ENCODE measurements at places on chromosomes 1 and 21.

- no peak for DNase-seq
Observed at GRCh38 chr1:204123376-204123775, 28.5 kb downstream of the ETNK2 start.

DNA sequence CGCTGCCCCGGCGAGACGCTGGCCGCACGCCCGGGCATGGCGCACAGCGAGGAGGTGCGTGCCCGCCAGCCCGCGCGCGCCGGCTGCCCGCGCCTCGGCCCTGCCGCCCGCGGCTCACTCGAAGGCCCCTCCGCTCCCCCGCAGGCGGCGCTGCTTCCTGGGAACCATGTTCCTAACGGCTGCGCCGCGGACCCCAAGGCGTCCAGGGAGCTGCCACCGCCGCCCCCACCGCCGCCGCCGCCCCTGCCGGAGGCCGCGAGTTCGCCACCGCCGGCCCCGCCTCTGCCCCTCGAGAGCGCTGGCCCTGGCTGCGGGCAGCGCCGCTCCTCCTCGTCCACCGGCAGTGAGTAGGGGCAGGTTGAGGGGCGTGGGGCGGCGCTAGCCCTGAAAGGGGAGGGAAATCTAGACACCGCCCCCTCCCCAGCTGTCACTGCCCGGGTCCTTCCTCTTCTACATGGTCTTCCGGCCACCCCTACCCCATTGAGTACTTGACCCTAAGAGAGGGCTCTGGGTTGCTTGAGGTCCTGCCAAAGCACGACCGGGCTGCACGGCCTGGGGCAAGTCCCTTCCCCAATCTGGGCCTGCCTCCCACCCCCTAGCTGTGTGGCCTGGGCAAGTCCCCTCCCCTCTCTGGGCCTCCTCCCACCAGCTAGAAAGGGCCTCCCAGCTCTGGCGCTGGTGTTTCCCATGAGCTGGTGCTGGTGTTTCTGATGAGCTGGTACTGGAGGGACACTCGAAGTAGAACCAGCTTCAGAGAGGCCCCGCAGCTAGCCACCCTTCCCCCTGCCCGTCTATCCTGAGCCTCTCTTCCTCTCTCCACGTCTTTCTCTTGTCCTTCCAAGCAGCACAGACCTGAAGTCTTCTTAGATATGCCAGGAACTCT is 17.0 kb downstream of the TNFRSF25 start:
- DNase-seq: no peak

GRCh38 chr1:63799307-63799706 is 25.5 kb downstream of the ROR1 start:
- DNase-seq: no peak

DNA sequence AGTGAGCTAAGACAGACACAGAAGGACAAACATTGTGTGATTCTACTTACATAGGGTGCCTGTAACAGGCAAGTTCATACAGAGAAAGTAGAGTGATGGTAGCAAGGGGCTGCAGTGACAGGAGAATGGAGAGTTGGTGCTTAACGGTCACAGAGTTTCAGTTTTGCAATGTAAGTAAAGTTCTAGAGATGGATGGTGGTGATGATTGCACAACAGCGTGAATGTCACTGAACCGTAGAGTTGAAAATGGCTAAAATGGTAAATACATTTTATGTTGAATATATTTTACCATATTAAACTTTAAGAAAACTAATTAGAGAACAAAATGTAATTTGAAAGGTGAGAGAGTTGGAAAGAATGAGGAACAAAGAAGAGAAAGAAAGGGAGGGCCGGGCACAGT is 8.7 kb downstream of the CFAP107 start:
- DNase-seq: no peak

- no peak for DNase-seq
Observed at GRCh38 chr1:178743801-178744200, 18.8 kb downstream of the RALGPS2 start.

- no peak for DNase-seq
Observed at GRCh38 chr1:19776287-19776686, 23.4 kb downstream of the TMCO4 start.

GRCh38 chr21:28959367-28960099 is 33.1 kb downstream of the LTN1 start:
- no peak for DNase-seq

- DNase-seq: no peak
Observed at GRCh38 chr21:34570313-34570712, 44.6 kb downstream of the RCAN1 start.

- no peak for DNase-seq
Observed at GRCh38 chr1:225813214-225813964, 3.5 kb downstream of the EPHX1 start.

GRCh38 chr1:16015960-16016901 is 1.6 kb downstream of the HSPB7 start:
- no peak for DNase-seq

DNA sequence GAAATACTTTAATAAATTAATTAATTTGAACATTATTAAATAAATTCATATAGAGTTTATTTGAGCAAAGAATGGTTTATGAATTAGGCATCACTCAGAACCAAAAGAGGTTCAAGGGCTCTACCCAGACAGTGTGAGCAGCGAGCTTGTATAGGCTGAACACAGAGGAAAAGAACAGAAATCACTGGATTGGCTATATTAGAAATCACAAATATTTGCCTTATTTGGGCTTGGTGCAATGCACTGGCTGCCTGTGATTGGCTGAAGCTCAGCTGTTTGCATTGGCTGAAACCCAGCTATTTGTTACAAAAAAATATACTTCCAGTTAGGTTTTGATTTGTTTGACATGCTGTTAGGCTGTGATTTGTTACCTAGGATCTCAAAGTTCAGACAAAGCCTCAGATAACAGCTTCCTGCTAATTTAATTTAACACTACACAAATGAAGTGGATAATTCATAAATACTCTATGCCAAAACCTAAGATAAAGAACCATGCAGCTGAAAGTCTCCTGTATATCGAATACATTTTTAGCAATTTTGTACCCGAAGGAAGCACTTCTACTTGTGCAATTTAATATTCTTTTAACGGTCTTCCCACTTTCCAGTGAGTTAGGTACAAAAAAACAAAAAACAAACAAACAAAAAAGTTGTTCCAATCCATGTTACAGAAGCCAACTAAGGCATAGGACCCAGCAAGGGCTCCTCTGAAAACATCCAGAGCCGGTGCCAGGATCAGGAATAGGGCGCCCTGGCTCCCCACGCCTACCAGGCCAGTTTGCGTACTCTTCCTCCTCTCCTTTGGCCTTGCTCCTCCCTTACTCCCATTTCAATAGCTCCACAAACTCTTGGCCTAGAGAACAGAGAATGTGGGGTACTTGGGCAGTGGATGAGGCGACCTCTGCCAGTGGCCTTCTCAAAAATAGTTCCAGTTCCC is 179.1 kb downstream of the DUSP10 start:
- no peak for DNase-seq

GRCh38 chr1:7207875-7208646 is 422.8 kb downstream of the CAMTA1 start:
- no peak for DNase-seq

DNA sequence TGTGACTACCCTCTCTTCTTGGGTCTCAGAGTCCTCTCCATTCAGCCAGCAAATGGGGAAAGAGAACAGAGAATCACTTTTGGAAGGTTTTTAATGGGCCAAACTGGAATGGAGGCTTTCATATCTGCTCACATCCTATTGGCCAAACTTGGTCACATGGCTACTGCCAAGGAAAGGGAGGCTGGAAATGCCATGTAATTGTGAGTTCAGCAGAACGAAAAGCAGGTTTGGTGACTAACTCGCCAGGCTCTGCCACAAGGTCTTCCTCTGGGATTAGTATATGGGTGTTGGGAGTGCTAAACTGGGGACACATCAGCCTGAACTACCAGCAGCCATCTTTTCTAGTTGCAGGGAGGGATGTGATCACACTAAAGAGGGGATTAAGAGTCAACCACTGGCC is 19.2 kb downstream of the RD3 start:
- no peak for DNase-seq

DNA sequence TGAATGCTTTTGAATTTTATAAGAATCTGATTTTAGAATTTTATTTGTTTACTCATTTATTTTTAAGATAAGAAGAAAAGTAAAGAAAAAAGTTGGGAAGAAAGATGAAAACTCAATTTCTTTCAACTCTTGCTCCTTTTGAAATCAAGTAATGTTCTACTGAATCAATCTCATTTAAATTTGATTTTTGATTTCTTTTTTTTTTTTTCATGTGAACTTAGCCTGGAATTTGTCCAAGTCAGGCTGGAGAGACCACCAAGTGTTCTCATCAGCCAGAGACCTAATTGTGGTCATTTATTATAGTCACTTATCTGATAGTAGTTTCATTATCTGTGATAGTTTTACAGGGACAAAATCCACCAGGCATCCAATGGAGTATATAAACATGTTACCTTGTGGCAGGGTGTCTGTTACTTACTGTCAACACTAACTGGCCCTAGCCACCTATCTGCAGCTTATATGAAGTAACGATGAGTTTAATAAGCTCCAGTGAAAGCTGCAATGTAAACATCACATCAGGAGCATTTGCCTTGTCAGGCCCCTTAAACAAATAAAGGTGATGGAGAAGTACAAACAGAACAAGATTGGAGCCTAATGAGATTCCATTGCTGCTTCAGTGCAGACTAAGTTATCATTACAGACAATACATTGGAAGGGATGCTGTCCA is 39.2 kb downstream of the HLX start:
- DNase-seq: no peak

GRCh38 chr1:203331224-203331623 is 19.7 kb downstream of the FMOD start:
- no peak for DNase-seq

- no peak for DNase-seq
Observed at GRCh38 chr1:107941123-107941522, 23.9 kb downstream of the VAV3 start.

- no peak for DNase-seq
Observed at GRCh38 chr1:29453502-29454240, 217.3 kb downstream of the PTPRU start.

GRCh38 chr21:35314857-35315582 is 265.9 kb upstream of the RUNX1 start:
- DNase-seq: no peak

- DNase-seq: no peak
Observed at GRCh38 chr1:82464362-82465001, 663.7 kb downstream of the ADGRL2 start.

- no peak for DNase-seq
Observed at GRCh38 chr1:201309416-201309815, 26.1 kb downstream of the PKP1 start.

DNA sequence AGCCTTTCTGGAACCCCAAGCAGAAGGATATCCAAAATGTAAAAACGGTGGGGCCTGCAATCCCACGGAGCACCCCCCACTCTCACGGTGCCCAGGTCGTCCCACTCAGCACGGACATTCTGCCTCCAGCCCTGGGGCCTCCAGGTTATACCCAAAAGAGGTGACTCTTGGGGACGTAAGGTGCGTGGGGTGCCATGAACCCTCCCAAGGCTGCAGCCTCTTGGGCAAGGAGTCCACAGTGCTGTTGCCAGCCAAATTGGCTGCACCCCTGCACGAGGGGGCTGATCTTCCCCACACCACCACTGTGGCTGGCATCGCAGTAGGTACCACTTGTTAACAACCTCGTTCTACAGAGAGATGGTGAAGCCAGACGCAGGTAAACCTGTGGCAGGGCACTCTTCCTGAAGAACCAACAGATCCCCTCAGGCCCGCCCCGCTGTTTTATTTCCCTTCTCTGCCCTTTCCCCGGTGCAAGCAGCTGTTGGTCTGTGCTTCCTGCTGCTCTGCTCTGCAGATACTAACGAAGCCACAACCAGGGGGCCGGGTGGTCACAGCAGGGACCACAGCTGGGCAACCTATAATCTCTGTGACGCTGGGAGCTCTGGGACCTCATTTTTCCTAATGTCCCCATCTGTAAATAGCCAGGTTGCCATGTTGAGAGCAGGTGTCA is 8.7 kb downstream of the TFF3 start:
- no peak for DNase-seq

- peak; percentile 55 for DNase-seq
Observed at GRCh38 chr1:205918955-205919746, 24.1 kb downstream of the SLC26A9 start.

GRCh38 chr1:201023920-201024624 is 558 bp upstream of the KIF21B start:
- DNase-seq: no peak

DNA sequence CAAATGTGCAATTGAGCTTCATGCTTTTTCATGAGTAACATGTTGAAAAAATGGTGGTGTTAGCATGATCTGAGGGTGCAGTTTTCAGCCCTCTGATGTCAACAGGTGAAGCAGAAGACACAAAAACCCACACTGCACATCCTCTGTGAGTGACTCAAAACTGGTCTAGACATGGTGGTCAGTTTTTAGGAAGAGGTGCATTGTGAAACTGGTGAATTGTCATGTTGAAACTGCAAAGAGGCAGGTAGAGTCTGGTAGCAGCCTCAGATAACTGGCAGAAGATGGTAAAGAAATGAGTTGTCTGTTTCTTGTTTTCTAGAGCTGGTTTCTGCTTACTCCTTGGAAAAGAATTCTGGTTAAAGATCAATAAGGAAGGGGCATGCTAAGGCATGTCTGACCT is 97.3 kb upstream of the HMCN1 start:
- no peak for DNase-seq

DNA sequence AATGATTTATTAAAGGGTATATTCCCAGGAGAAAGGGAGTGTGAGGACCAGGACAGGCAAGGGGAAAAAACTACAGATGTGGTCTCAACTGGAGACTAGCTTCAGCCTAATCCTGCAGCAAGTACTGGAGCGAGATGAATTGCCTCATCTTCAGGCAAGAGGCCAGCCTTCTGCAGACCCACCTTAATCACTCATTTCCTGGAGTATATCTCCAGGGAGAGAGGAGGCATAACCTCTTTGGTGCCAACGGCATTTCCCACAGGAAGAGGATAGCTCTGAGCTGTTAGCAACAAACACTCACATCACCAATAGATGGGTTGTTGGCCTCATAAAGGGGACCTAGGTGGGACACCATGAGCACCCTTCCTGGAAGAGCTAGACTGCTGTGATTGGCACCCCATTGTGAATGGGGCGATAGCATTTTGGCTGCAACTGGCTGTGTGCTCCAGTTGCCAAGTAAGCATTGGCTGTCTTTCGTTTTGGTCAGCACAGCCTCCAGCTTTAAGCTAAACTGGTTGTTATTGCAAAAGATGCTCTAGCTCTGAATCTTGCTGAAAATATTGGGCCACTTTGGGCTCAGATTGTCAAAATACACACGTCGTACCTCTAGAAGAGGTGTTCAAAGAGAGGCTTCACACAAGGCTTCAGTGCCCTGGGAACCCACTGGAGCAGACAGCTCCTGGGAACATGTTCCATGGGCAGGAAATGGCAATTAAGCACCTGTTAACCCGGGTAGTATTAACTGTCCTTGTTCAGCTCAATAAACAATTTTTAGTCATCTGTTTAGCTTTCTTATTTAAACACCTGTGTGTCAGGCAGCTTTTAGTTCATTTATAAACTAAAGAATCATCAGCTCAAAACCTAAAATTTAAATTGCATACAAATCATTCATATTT is 314.8 kb upstream of the C1orf87 start:
- no peak for DNase-seq
